NCI-H82 (cell line): ENCODE measurements at places on chromosomes 2 and 18.
A peak's percentile ranks its signal among the peaks of the same experiment; 100 is the strongest.

GRCh38 chr18:52200406-52200805, 139.6 kb upstream of the DCC start:
- DNase-seq = peak; percentile 10

- peak; percentile 51 for DNase-seq
Observed at GRCh38 chr2:82656420-82656819, 1802.7 kb downstream of the SUCLG1 start.

DNA sequence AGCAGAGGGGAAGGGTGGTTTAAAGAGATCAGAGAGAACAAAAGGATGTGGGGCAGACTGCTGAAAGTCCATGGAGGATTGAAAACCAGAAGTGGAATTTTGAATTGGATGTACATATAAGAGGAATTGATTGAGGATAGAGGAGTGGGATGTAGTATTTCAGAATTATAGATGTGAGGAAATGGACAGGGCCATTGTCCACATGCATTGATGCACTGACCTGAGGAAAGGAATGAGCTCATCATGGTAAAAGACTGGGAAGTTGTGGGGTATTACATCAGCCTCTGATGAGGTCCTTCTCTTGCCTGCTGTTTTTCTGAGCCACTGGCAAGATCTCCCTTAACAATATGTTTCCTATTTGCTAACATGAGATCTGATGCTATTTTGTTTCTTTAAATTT, 365.7 kb upstream of the FANCL start:
- DNase-seq = no peak

DNA sequence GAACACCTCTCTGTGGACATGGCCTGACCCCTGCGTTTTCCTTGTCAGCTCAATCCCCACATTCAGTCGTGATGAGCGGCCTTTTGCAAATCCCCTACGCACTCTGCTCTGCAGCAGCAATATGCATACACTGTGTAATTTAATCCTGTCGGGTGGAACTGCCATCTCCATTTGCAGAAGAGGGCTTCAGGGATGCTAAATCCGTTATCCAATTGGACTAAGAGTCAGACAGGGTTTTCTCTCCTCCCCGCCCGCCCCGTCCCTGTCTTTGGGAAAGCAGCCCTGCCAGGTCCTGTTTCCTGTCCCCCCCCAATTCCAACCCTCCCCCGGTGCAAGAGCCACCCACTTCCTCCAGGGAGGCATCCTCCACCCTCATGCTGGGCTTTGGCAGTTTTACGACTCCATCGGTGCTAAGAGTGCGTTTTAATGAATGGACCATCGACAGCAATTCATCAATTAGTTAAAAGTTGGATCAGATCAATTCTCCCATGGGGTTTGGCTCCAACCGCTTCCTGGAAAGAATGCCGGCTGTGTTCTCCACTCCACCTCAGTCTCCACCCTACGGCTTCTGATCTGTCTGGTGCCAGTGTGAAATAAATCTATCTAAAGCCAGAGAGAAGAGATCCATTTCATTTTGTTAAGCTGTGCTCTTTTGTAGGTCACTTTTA, 53.5 kb upstream of the ASAP2 start:
- DNase-seq = peak; percentile 83

GRCh38 chr18:49447810-49448745, 12.4 kb downstream of the DYM start:
- DNase-seq = peak; percentile 90

DNA sequence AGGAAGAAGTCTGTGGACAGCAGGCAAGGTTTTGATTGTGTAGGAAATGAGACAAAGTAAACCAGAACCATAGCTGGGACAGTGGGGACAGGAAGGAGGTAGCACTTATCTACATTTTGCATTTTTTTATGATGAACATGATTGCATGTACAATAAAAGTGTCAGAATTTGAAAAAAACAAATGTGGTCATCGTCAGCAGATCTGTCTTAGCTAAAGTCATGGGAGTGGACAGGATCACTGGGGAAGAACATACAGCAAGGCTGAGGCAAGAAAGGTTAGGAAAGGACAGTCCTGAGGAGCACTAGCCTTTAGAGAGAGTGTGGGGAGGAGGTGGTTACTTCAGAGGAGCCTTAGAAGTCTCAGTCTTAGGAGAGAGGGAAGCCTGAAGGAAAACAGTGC, 35.1 kb upstream of the SLC14A2 start:
- DNase-seq = no peak

- no peak for DNase-seq
Observed at GRCh38 chr2:19687017-19687659, 214.6 kb downstream of the TTC32 start.

DNA sequence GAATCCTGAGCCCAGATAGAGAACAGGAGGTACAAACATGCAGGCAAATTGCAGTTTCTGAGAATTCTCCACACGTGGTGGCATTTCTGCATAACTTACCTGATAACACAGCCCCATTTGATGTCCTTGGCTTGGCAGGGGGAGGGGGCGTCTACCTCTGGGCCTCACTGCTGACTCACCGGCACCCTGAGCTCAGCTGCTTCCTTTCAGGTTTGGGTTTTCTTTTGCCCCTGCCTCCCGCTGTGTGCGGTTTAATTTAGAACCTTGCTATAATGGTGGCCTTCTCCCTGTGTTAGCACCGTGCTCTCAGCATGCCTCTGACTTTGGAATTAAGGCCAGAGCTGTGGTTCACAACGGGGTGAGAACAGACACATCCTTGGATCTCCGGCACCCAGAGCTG, 4.4 kb downstream of the CTIF start:
- no peak for DNase-seq

GRCh38 chr2:171520471-171520870, 1.8 kb upstream of the CYBRD1 start:
- no peak for DNase-seq

GRCh38 chr2:95734976-95735890, 143.4 kb downstream of the TRIM43 start:
- DNase-seq = no peak

DNA sequence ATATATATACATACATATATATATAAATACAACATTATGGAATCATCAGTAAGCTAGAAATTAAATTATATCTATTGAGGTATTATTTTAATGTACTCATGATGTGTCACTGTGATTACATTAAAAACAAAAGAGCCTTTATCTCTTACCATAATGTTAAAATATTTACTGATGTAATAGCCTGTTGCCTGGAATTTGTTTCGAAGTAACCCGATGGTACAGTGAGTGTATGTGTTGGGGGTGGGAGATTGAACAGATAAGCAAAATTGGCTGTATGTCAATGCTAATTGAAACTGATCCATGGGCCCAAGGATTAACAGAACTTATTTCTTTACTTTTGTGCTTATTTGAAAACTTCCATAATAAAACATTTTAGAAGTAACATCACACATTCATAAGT, 1473.2 kb downstream of the LRP1B start:
- DNase-seq = peak; percentile 8

DNA sequence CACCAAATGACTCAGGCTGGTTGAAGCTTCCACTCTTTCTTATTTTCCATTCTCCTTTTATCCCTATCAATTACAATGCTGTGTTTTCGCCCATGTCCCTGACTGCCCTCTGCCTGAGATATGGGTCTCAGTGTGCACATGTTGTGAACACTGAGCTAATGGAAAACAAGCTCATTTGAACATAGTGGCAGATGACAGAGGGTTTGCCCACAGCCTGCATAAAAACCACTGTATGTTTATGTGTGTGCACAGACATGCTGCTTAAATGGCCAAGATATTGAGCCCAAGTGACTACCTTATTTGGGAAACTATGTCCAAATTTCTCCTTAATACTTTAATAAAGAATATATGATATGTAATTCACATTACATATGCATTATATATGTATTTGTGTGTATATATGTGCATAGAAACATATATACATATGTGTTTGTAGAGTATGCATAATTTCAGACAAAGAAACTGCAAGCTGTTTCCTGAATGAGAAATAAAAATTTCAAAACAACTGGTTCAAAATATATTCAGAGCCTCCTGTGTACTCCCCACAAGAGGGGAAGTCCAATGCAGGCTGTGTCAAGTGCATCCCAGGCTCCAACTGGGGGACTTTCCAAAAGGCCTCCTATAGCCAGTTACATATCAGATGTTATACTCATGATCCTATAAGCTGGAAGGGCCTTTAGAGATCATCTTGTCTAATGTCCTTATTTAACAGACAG, 92.7 kb upstream of the CD302 start:
- peak; percentile 79 for DNase-seq
